ENCODE measurements at places on chromosomes 1 and 21. TPM values are rescaled to one million over a fixed set of nuclear protein-coding genes. Genes with fewer than 3 reads are reported as not detected.
A peak's percentile ranks its signal among the peaks of the same experiment; 100 is the strongest.

DNA sequence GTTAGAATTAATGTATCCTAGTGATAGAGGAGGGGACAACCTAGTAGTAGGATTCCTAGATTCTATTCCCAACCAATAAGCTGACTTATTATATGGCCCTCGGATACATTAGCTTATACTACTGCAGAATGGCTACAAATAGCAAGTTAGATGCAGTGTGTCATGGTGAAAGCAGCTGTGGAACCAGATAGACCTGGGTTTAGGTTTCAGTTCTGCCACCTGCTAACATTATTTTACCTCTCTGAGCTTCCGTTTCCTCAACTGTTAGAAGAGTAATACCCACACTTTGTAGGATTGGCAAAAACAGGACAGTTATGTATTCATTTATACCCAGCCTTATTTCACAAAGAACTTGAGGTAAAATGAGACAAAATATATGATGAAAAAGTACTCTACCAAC, 21.6 kb upstream of the MAGOH start:
- no peak for DNase-seq

DNA sequence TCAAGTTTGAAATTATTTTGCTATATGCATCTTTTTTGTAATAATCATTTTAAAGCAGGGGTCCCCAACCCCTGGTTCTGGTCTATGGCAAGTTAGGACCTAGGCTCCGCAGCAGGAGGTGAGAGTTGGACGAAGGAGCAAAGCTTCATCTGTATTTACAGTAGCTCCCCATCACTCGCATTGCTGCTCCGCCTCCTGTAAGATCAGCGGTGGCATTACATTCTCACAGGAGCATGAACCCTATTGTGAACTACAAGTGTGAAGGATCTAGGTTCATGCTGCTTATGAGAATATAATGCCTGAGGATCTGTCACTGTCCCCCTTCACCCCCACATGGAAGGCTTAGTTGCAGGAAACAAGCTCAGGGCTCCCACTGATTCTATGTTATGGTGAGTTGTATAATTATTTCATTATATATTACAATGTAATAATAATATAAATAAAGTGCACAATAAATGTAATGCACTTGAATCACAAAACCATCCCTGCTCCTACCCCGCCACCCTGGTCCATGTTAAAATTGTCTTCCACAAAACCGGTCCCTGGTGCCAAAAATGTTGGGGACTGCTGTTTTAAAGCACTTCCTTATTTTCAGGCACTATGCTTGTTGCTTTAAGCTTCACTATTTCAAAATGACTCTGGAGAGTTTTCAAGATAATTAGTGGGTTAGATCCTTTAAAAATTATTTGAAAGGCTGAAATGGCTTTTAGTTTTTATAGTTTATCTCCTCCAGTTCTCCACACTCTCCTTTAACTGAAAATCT, 74.8 kb downstream of the PLA2G4A start:
- no peak for DNase-seq

GRCh38 chr1:20138961-20139550, at the start of gene PLA2G2F:
Gene PLA2G2F, plus strand, starts transcription at chr1:20139323. Its CDS starts 105 bp downstream, at chr1:20139428.
- peak; percentile 26 for DNase-seq

DNA sequence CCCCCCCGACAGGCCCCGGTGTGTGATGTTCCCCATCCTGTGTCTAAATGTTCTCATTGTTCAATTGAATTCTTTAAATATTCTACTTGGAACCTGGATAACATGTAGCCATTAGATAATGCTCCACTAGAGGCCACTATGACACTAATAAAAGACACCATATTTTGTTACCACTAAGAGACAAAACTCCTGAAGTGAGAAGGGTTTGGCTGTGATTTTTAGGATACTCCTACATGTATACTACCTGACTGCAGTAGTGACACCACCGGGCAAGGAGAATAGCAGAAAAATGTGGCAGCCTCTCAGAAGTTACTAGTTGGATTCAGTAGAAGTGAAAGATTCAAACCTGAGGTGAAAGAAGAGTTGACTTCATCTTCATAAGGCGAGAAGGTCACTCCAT, 36.0 kb downstream of the F5 start:
- no peak for DNase-seq

DNA sequence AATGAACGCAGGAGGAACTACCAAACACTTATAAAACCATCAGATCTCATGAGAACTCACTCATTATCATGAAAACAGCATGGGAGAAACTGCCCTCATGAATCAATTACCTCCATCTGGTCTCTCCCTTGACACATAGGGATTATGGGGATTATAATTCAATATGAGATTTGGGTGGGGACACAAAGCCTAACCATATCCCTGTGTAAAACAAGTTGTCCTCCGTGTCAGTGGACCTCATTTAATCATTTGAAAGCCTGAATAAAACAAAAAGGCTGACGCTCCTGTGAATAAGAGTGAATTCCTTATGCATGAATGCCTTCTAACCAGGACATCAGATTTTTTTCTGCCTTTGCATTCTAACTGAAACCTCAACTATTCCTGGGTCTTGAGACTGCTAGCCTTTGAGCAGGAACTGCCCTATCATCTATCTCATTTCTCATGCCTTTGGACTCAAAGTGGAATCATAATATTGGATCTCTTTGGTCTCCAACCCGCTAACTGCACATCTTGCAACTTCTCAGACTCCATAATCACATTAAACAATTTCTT, 648.8 kb downstream of the ADGRL2 start:
- no peak for DNase-seq

- no peak for DNase-seq
Observed at GRCh38 chr1:55547405-55547804, 332.2 kb upstream of the USP24 start.

DNA sequence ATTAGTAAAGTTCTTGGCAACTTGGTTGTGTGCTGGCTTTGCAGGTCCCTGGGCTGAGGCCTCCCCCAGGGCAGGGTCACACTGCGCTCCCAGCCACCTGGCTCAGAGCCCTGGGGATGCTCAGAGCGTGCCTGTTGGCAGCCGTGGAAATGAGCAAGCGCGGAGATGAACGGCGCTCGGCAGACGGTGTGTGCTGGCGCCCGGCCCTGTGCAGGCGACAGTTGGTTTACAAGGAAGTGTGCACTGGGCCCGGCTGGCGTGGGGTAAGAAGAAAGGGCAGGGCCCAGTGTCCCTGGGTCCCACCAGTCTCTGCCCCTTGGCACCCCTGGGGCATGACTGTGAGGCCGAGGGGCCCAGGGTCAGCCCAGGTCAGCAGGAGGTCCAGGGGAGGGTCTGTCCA, 25.7 kb upstream of the PEX10 start:
- DNase-seq: no peak

- no peak for DNase-seq
Observed at GRCh38 chr1:216902669-216903381, 179.6 kb upstream of the ESRRG start.

GRCh38 chr1:44249543-44249942, 36.3 kb downstream of the DMAP1 start:
- DNase-seq: no peak

DNA sequence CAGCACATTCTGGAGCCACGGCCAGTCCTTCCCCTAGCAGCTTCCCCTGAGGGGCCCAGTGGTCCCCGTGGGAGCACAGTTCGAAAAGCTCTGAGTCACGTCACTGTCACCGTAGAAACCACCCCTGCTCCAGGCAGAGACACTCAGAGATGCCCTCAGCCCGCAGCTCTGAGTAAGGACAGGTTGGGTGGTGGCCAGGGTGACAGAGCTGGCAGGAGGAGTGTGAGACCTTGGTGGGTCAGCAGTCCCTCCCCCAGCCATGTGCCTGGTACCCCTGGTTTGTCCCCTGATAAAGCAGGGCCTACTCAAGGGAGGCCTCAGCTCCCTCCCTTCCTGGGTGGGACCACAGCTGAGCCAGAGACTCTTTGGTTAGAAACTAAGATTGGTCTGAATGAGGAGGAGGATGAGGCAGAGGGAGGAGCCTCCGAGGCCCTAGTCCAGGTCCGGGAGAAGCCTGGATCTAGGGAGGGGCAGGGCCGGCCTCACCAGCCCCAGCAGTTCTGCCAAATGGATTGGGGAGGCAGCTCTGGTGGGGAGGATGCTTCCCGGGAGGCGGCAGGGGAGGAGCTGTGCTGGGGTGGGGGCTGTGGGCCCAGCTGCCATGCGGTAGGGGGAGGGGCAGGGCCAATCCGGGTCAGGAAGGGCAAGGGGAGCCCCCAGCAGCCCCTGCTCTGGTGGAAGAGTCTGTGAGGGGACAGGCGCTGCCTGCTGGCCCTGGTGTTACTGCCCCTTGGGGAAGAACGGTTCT, 55.2 kb downstream of the SLC9A1 start:
- no peak for DNase-seq

- DNase-seq: no peak
Observed at GRCh38 chr1:102336602-102337001, 339.9 kb upstream of the OLFM3 start.

DNA sequence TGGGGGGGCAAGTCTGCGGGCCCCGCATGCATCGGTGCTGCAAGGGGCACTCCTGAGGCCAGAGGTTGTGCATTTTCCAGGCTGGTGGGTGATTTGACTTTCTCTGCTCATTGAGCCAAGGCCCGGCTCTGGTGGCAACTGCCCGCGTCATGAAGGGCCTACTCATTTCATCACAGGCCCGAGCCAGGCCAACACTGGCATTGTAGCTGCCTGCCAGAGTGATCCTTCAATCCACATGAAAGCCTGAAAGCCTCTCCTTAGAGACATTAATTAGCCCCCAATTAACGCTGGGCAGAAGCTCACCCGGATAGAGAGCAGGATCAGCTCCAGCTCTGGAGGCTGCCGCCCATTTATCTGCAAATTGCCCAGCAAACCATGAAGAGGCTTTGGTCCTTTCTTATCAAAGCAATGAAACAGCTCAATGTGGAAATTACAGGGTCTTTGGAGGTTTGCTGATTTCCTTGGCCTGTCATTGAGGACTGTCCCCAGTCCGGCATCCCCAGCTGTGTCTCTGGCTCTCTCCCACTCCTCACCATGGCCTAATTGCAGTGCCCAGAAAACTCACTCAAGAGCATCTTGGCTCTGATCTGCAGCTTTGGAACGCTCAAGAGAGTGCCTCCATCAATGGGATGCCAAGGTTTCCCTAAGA, 50.4 kb upstream of the STUM start:
- DNase-seq: no peak

DNA sequence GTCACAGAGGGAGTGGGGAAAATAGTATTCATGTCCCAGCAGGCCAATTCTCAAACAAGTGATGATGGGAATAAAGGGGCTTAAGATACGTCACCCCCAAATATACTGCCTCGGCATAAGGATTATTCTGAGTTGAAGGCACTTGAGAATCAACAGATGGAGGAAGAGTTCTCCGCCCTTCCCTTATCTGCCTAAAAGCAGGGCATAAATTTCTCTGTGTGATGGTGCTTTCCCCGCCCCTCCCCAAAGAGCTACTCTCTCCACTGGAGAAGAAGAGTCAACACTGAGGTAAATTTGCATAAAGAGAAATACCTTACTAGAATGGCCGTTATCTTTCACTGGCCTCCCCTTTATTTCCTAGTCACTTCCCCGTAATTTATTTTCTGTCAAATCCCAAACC, 18.7 kb downstream of the BECN2 start:
- no peak for DNase-seq

DNA sequence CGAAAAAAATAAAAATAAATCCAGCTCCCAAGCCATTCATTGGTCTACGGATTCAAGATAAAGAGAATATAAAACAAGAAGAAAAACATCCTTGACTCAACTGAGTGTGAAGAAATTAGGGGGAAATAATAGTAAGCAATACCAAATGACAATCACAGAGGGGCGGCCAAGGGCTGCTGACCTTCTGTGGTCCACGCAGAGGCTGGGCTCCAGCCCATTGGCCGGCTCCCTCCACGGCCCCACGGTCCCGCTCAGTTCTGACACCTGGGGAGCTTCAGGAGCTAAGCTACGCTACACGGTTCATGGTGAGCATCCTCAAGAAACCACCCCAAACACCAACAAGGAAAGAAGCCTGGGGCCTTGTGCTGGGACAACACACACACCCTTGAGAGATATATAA, 400 bp upstream of the KRTAP10-12 start:
- no peak for DNase-seq

DNA sequence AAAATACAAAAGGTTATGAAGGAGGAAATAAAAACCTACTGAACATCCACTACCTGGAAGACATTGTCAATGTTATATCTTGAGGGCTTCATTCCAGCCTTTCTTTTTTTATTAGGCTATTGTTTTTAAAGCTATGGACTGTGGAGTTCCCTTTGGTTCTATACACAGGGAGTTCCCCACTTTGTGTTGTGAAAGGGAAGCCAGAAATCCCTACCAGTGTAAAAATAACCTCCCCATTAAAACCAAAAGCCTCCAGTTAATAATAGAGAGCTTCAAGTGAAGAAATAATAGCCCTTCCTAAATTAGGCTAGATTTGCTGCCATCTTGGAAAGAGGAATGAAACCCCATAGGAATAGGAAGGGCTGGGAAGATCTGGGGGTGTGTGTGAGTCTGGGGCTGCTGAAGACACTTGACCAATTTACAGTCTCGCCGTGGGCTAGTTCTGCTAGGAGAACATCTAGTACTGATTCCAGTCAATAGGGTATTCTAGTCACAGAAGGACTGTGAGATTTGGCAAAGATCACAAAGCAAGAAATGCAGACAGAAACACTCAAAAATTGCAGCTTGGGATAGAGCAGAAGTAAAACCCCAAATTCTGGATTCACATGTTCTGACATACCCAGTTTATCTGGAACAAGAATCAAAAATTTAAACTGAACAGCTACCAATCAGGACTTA, 32.4 kb upstream of the PTGFRN start:
- no peak for DNase-seq

GRCh38 chr1:37250371-37250770, 216.1 kb upstream of the GRIK3 start:
- DNase-seq: no peak

DNA sequence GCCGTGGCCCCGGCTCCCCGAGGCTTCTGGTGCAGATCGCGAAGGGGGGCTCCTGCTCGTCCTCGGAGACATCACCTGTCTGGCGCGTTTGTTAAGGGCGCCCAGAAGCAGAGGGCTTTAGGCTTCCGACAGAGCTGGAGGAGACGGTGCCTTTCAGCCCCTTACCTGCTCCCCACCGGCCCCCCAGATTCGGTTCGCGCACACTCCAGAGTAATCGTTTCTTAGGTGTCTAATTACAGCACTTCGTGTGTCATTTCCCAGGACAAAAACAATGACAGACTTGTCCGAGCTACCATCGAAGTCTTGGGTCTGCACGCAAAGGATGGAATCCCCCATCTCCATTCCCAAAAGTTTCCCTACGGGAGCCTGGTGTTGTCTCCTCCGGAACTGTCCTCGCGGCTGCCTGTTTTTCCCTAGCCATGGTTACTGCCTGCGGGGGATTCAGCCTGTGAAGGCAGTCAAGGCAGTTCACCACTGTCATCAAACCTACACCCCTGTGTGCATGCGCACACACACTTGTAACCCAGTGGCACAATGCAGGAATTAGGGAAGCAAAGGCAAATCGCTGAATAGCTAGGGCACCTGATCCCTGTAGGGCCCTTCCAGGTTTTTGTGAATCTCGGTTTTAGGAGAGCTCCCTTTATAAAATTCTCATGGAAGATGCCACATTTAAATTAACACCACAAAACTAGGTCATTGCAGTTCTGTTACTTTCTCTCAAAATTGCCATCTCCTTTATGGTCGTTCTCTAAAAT, 738 bp upstream of the CDC42BPA start:
- peak; percentile 37 for DNase-seq

- no peak for DNase-seq
Observed at GRCh38 chr1:111509997-111510375, 6.6 kb upstream of the ADORA3 start.

CD247 gene
- 5.2 TPM for total RNA-seq

PRELP gene
- 72.1 TPM for total RNA-seq

FNDC5 gene
- total RNA-seq: 8.4 TPM

CCDC27 gene
- total RNA-seq: not detected

TSNAX gene
- 31.7 TPM for total RNA-seq

Data from mucosa of gallbladder (tissue), 1 donor.